ENCODE measurements at places on chromosomes 3 and 15.

- no peak for DNase-seq
Measured at GRCh38 chr3:158532099-158532734, 38.8 kb upstream of the MLF1 start.

DNA sequence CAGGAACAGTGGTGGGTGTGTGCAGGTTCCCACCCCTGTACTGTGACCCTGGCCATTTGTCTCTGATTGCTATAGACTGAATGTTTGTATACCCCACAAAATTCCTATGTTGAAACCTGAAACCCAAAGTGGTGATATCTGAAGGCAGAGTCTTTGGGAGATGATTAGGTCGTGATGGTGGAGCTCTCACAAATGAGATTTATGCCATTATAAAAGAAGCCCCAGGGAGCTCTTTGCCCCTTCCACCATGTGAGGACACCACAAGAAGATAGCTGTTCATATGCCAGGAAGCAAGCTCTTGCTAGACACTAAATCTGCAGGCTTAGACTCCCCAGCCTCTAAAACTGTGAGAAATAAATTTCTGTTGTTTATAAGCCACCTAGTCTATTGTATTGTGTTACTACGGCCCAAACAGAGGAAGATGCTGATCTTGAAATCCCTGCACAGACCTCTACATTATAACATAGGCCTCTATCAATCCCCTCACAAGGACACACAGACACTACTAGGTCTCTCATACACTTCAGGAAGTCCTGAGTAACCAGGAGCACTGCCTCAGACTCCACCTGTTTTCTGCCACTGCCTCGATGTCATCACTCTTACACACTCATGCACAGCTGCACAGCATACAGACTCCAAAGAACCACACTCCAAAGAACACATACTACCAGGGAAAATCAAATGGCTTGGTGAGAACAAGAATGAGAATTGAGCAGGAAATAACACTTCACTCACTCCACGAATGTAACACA, 14.7 kb downstream of the IGSF11 start:
- no peak for DNase-seq

DNA sequence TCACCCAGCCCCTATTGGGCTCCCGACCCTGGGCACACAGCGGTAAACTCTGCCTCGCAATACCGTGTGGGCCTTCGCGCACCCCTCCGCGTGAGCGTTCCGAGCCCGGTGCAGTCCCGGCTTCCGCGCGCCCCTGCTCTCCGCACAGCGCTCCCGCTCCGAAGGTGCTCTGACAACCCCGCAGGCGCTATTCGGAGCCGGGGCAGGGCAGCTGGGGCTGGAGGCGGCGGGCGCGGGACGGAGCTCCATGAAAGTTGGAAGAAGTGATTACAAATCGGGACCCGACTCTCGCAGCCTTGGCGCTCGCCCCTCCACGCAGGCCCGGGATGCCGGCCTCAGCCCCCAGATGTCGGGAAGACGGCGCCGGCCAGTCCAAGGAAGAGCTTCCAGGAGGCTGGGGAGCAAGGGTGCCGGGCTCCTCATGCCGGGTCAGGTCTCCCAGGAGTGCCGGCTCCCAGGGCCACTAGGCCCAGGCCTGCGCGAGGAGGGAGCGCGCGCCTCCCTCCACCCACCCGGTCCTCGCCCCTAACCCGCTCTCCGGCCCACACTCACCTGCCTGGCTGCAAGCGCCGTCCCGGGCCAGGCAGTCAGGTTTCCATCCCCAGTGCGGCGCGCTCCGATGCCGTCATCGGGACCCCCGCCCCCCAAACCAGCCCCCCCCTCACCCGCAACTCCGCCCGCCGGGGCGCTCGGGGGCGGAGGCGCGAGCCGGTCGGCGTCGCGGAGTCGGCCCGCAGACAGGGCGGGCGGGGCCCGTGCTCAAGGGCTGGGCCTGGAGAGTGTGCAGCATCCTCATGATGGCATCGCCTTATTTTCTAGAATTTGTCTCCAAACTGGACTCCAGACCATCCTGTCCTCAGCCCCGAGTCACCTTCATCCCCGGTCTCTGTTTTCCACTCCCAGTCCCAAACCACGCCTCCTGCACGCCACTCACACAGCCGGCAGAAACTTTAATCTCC, at the start of gene KIF7:
TSS of gene KIF7 (minus strand) at position 621 of the 959 bp plus-strand sequence. CDS start 2,537 bp downstream, outside the sequence.
- DNase-seq: no peak

GRCh38 chr3:120052225-120052624, 42.0 kb downstream of the GSK3B start:
- DNase-seq: no peak

DNA sequence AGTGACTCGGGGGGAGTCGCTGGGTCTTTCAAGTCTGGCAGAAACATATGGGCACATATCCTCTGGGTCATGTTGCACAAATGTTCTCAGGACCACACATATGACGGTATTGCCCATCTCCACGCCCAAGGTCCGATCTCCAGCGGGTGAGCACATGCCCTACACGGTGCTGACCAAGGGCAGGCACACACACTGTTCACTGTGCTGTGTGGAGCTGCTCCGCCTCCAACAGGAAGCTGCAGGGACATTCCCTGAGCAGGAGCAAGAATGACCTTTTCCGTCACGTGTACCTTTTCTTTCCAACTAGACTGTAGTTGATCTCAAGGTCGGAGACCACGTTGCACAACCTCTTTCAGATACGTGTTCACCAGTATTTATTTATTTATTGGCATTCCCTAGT, 41.7 kb upstream of the B3GNT5 start:
- no peak for DNase-seq

GRCh38 chr15:33182278-33182905, 12.1 kb downstream of the FMN1 start:
- DNase-seq: no peak

- DNase-seq: no peak
Measured at GRCh38 chr3:39651993-39652739, 157.2 kb upstream of the MYRIP start.

- DNase-seq: no peak
Measured at GRCh38 chr3:55885721-55886120, 398.6 kb upstream of the WNT5A start.

- DNase-seq: no peak
Measured at GRCh38 chr3:112302150-112302830, 8.3 kb upstream of the SLC9C1 start.

DNA sequence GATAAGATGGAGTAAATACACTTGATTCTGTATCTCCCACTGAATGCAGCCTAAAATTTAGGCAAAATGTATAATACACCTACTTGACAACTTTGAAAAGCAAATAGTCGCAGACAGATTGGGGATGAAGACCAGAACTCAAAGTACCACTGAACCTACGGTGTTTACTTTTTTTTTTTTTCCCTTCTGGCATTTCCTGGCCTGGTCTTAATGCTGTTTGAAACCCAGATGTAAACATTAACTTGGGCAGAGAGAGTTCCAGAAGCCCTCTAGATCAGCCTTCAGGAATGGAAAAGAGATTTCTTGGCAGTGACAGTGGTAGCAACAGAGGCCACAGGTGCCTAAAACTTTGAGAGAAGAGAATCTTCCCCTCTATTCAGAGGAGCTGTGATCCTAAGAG, 27.8 kb downstream of the ALPK3 start:
- DNase-seq: no peak

GRCh38 chr3:193779933-193780332, 186.9 kb downstream of the OPA1 start:
- no peak for DNase-seq

DNA sequence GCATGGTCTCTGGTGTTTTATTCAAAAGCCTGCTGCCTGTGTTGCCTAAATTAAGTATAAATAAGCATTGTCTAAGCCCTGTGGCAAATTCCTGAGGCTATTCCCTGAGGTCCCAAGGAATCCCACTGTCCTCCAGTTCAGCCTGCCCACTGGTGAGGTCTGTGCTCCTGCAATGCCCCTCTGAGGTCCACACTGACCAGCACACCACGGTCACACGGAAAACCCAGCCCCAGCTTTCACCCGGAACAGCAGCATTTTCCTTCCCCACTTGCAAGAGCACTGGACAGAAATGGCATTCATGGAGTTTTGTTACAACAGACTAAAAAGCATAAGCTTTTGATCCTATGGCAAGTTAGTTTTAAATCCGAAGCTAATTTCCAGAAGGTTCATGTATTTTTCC, 234.0 kb downstream of the KLF13 start:
- DNase-seq: no peak

DNA sequence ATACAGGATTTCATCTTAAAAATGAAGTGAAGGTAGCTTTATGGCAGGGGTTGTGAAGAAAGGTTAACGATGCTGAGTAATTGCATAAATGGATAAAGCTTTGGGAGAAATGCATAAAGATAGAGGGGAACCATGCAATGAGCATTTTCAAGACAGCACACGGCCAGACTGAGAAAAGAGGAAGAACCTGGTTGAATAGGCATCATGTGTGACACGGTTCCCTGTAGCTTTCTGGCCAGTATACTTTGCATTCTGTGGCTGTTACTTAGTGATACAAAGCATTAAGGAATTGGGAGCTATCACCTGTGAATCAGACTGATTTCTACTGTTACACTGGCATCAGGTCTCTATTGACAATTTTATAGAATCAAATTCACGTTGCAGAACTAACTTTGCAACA, 33.3 kb downstream of the NR2C2 start:
- no peak for DNase-seq

DNA sequence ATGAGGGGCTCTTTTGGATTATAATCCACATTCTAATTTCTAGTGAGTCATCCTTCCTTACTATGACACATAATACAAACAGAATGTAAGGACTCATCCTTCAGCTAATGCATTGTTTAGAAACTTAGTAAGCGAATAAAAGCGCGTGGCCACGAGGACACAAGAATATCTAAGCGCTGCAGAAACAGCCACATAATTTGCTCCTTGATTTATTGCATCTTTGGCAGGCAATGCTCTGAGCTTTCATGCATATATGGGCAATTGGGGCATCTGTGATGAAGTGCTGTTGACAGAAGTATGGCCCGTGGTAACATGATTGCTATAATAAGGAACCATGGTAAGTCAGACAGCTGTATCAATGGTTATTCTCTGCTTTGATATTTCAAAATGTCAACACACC, 191.3 kb upstream of the ZNF385D start:
- DNase-seq: no peak

DNA sequence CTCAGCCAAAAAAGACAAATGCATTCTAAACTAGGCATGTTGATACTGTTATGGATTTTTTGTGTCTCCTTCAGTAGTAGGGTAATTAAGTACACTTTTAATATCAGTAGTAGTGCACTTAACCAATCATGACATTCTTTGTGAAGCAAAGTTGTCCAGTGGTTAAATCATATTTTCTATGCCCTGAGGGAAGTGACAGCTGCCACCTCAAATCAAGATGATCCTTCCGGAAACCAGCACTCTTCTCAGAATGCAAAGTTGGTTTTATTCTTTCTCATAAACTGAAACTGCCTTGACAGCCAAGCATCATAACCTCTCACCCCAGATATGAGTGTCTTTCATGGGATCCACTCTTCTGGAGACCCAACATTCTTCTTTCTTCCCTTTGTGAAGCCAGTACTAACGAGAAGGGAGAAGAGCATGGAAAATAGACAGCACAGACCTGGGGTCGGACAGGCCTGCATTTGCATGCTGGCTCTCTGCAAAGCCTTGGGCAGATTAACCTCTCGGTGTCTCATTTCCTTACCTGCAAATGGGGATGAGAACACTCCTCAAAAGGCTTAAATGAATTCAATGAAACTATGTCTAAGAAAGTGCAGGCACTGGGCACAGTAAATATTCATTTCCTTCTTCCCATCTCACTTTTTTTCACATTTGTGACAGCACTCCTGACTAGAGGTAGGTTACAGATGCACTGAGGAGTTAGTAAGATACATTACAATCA, 13.2 kb downstream of the AAGAB start:
- DNase-seq: no peak

GRCh38 chr3:127652246-127652995, 20.3 kb upstream of the ABTB1 start:
- DNase-seq: no peak

DNA sequence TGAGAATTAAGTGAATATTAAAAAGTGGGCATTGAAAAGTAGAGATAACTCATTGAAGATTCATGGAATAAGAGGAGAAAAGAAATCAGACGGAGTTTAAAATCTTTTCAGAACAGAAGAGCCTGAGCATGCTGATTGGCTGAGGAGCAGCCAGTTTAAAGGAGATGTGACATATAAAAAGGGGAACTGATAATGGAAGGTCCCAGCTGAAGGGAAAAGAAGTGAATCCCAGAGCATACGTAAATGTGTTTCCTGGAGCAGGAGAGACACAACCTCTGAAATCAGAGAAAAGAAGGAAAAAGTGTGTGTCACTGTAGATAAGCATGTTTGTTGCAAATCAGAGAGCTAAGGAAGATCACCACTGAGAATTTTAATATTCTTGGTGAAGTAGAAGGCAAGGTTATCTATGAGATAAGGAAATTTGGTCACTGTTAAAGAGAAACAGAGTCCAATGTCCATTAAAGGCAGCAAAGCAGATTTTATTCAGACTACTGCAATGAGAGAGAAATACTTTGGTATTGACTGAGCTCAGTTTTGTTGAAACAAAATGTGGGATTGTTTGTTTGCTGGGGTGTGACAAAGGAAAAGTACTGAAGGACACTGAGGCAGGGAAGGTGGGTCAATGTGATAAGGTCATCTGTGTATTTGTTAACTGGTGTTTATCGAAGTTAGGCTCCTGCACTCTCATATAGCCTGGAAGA, 84.6 kb upstream of the WDR72 start:
- no peak for DNase-seq

DNA sequence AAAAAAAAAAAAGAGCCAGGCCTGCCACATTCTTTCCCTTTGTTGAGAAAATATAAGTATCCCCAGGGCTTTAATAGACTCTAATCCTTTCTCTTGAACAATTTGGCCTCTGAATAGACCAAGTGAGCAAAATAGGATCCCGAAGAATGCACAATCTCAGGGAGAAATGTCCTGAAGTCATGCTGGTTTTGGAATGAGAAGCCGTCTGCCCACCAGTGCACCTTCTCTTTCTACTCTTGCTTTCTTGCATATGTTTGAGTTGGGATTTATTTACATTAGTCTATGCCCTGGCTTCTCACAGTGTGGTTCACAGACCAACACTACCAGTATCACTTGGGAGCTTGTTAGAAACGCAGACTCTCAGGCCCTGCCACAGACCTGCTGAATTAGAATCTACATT, 153.0 kb downstream of the ZNF621 start:
- DNase-seq: no peak

DNA sequence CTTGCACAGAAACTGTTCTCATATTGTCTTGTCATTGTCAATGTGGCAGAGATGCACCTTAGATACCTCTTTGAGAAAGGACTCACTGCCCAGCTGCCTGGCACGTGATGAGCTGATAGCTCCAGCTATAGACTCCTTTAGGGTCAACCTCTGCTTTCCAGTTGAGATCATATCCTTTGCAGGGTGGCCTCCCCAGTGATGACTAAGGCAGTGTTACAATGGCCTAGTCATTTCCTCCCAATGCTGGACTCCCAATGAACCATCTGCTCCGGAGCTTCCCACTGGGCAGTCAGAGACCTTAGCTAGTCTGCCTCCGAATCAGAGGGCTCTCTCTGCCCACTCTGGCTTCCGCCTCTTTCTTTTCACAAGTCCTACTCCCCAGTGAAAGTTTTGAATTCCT, 79.5 kb downstream of the CHRD start:
- no peak for DNase-seq

DNA sequence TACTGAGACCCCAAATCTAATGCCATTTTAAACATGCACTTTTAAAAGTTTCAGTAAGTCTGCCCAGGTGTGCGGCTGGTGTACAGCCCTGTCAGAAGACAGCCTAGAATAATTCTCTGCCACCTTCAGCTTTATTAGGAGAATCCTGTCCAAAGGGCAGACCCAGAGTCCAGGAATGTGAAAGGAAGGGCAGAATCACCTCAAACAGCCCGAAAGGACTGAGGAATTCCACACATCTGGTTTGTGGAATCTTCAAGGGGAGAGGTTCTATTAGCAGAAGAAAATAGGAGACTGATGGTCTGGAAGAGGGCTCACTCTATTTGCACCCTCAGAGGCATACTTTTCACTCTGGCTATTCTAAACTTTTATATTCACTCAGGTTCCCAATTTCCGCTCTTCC, 46.6 kb downstream of the TYRO3 start:
- DNase-seq: no peak

All from T-helper 17 cell (primary cell).